ENCODE measurements at places on chromosomes 1 and 21.

GRCh38 chr21:42423685-42424084 is 20.0 kb downstream of the UBASH3A start:
- H3K27me3 ChIP-seq, result no peaks in the 10 kb centered on the region
- no peak overlapping the region for H3K4me3 ChIP-seq
- DNase-seq, result no peak
- H3K36me3 ChIP-seq, result no peaks in the 10 kb centered on the region
- no peak overlapping the region for H3K27ac ChIP-seq

GRCh38 chr21:36927719-36928117 is 38.8 kb downstream of the HLCS start:
- H3K4me3 ChIP-seq, result no peak overlapping the region
- DNase-seq, result peak; percentile 86
- no peaks in the 10 kb centered on the region for H3K27me3 ChIP-seq
- H3K27ac ChIP-seq, result no peak overlapping the region
- no peaks in the 10 kb centered on the region for H3K4me1 ChIP-seq
- H3K36me3 ChIP-seq, result no peaks in the 10 kb centered on the region

- H3K36me3 ChIP-seq, result no peaks in the 10 kb centered on the region
- H3K27me3 ChIP-seq, result no peaks in the 10 kb centered on the region
- no peak overlapping the region for H3K27ac ChIP-seq
- H3K4me1 ChIP-seq, result no peaks in the 10 kb centered on the region
These were observed 212.4 kb downstream of the BACH1 start for GRCh38 chr21:29511096-29511495.

DNA sequence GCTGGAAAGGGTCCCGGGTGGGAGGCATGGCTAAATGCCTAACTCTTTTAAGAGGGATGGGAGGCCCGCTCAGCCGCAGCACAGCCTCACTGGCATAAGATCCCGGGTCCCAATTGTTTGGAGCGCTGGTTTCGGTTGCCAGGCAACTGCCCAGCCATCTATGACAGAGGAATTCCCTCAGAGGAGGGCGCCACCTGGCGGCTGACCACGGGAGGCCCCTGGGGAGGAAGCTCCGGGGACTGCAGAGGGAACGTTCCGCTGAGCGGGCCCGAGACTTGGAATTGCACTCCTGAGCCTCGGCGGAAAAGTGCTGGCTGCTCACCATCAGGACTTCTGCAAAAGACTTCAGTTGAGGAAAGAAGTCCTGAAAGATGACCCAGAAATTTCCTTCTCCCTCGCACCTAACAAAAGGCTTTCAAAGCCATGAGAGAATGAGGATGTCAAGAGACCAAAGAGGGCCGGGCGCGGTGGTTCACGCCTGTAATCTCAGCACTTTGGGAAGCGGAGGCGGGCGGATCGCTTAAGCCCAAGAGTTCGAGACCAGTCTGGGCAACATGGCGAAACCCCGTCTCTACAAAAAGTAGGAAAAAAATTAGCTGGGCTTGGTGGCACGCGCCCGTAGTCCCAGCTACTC is 1.1 kb upstream of the ELAPOR1 start:
- H3K27me3 ChIP-seq, result peaks cover 92% of the 10 kb centered on the region
- peaks cover 4% of the 10 kb centered on the region for H3K4me1 ChIP-seq
- peak overlapping the region; percentile 51 for H3K4me3 ChIP-seq
- no peaks in the 10 kb centered on the region for H3K36me3 ChIP-seq
- no peak overlapping the region for H3K27ac ChIP-seq

DNA sequence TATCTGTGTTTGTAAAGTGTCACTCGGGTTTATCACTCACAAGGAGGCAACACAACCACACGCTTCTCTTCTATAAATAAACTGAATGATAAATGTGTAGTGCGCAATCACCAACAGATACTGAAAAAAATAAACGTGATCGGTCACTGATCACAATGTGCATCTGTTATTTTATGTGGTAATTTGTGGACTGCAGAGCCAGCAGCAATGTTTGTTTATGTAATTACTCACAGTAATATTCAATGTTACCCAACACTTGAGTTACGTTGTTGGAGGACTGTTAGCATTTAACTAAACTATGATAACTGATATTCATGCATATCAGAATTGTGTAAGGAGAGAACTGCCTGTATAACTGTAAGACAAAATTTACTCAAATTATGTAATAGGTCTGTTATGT is 129.6 kb downstream of the USH2A start:
- H3K4me3 ChIP-seq, result no peak overlapping the region
- no peaks in the 10 kb centered on the region for H3K4me1 ChIP-seq
- no peak for DNase-seq

Measured in neural progenitor cell (in vitro differentiated cells).